ENCODE measurements at places on chromosomes 12 and 14.

- peak; percentile 75 for ATAC-seq
Measured at GRCh38 chr14:23694085-23694948, 58.2 kb downstream of the DHRS2 start.

GRCh38 chr12:128266086-128266485 lies 884 bp upstream of the TMEM132C start:
- no peak for ATAC-seq

GRCh38 chr14:57918791-57919190 lies 52.9 kb upstream of the SLC35F4 start:
- ATAC-seq: no peak

- ATAC-seq: no peak
Measured at GRCh38 chr12:131600160-131600532, 110.7 kb upstream of the SFSWAP start.
